ENCODE measurements at places on chromosomes 4 and X.

DNA sequence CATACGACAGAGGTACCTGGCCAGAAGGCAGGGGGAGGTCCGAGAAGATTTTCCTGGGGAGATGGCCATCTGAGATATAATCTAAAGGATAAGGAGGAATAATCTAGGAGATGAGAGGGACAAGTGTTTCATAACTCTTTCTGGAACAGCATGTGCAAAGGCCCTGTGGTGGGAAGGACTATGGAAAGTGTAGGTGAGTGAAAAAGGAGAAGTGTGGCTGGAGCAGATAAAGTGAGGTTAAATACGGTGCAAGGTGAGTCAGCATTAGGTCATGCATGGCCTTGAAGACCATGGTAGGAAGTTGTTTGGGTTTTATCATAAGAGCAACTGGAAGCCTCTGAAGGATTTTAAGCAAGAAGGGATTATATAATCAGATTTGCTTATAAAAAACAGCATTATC is 34.6 kb upstream of the MTM1 start:
- no peak for DNase-seq

DNA sequence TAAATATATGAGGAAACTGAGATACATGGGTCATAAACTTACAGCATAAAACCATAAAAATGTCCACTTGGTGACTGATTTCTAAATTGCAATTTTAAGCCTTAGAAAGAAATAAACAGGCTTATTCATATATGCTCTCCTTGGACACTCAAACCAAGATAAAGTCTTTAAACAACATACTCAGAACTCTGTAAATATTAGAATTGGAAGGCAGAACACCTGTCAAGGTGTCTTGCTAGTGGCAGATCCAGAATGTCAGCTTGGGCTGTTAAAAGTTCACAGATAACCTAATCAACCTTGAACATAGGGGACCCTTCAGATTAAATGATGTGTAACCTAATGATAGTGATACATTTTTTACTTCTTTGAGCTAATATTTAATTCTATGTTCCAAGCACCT is 208.1 kb upstream of the ARSJ start:
- no peak for DNase-seq

- no peak for DNase-seq
These were observed 78.8 kb downstream of the HADH start for GRCh38 chr4:108068442-108068841.

GRCh38 chr4:141159027-141159426 is 25.8 kb upstream of the RNF150 start:
- no peak for DNase-seq

DNA sequence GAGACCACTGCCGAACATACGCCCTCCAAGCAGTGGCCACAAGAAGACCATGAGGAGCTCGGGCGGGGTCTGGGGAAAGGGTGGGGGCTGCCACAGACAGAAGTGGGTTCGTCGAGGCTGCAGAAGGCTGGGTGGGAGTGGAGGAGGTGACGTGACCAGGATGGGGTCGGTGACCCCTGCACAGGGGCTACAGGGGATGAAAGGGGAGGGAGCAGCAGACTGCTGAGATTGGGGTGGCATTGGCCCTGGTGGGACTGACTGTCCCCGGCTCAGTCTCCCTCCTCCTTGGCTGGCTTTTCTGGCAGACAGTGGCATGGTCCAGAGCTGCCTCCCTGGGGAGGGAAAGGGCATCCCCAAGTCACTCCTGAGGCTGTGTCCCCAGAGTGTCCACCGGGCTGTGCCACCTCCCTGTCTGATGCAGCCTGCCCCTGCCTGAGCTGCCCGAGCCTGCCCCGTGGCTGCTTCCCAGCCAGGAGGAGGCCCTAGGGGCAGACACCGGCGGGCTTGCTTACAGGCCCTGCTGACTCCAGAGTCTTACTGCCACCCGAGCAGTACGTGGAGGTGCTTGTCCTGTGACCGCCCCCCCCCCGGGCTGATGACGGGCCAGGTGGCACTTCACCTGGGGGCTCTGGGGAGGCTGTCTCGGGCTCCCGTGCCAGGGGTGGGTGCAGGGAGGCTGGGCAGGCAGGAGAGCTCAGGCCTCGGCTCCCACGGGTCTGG is 7.2 kb downstream of the SH3BP2 start:
- no peak for DNase-seq

GRCh38 chrX:55907968-55908607 is 190.5 kb downstream of the RRAGB start:
- DNase-seq: no peak

DNA sequence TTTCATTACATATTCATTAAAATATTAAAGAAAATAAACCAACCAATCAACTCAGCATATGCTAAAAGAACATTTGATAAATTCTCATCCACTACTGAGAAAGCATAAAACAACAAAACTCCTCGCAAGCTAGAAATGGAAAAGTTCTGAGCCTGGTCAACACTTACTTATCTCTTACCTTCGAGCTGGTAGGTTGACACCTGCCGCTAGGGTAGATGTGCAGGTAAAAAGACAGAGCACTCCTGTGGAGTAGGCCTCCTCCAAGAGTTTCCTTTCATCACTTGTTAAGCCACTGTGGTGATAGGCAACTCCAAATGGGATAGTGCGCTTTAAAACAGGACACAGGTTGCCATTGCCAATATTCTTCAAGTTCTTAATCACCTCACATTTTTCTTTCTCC is 18.9 kb downstream of the HELQ start:
- no peak for DNase-seq

GRCh38 chr4:168832763-168833575 is 177.1 kb downstream of the CBR4 start:
- no peak for DNase-seq

DNA sequence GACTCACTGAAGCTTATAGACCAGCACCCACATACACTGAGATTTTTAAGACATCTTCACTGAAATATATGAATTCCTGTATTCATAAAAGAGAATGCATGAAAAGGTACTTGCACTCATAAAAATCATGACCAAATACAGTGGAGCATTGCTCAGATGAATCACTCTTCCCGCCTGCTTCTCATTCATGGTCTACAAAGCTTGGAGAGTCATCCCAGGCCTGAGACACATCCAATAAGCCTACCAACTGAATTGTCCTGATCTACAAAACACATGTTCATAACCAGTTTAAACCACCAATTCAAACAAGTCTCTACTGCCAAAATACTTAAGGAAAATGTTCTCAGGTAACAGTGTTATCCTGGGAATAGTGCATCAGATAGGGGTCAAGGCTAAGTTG is 38.1 kb downstream of the PROM1 start:
- no peak for DNase-seq

DNA sequence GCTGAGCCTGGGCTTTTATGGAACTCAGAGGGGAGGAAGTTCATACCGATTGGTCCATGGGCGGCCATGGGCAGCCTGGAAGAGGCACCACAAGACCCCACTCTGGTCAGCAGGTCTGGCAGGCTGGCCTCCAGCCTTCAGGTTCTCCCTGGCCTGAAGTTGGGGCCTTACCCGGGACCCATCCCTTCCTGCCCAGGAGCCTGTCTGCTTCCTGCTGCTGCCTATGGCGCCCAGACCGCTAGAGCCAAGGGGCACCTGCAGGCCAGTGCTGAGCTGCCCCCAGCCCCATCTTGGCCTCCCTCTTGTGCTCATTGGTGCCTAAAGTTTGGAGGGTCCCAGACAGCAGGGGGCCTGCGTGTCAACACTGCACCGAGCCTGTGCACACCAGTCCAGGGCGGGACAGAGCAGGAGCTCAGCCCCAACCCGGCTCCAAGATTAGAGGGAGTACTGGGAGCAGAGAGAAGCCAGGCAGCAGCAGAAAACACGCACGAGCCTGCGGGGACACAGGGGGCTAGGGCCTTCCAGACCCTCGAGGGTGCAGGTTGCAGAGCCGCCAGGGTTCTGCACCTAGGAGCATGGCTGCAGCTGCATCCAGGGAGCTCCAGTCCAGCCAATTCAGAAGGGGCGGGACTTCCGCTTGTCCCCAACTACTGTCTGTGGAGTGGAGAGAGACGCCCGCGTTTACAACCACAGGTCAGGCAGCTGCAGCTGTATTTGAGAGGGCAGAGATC is 30.7 kb upstream of the ZNF280C start:
- peak; percentile 55 for DNase-seq

- no peak for DNase-seq
These were observed 88.3 kb downstream of the GK start for GRCh38 chrX:30741545-30741944.

GRCh38 chrX:134418317-134419113 is 41.5 kb upstream of the HPRT1 start:
- no peak for DNase-seq

- DNase-seq: no peak
These were observed 268.7 kb downstream of the SLC39A8 start for GRCh38 chr4:102076622-102077021.

DNA sequence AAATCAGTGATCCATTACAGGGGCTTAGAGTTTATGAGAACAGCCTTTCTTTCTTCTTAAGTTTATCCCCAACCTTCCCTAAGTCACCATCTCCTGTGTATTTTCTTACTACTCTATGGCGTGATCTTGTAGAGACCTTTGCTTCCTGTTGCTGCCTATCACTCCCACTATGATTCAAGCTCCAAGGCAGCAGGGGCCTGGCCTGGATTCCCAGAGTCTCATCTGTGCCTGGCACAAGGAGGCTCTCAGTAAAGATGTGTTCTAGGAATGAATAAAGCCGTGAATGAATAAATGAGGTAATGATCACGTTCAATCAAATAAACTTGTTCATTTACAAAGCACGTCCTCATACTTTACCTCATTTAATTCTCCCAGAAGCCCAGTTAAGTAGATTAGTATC is 45.4 kb downstream of the CC2D2A start:
- DNase-seq: no peak

DNA sequence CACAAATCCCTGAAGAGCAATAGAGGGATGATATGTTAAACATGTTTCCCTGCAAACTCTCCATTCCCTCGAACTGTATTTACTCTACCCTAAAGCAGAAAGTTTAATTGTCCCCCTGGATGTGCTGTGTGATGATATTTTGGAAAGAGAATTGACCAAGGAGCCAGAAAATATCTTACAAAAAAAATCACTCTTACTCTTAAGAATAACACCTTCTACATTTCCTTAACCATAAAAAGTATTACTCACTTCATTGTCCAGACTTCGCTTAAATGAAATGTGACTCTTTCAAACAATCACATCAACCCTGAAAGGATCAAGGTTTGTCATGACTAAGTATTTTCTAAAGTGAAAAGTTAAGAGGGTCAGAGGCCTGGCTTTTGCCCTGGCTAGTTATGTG is 49.0 kb upstream of the EGFL6 start:
- no peak for DNase-seq

DNA sequence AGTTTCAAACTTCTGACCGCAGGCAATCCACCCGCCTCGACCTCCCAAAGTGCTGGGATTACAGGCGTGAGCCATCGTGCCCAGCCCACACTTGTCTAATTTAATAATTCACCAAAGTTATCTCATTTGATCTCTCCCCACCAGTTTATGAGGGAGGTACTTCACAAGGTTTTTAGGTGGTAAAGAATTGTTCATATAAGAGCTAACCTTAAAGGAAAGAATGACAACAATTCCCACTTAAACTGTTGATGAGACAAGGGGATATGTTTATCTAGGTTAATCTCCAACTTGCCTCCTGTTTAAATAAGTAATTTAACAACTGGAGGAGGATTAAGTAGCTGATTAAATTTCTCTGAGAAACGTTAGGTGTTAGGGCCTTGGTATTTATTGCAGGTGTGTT is 117.6 kb upstream of the CBLL2 start:
- DNase-seq: no peak

- no peak for DNase-seq
These were observed 9.8 kb upstream of the HERC3 start for GRCh38 chr4:88582493-88582892.

DNA sequence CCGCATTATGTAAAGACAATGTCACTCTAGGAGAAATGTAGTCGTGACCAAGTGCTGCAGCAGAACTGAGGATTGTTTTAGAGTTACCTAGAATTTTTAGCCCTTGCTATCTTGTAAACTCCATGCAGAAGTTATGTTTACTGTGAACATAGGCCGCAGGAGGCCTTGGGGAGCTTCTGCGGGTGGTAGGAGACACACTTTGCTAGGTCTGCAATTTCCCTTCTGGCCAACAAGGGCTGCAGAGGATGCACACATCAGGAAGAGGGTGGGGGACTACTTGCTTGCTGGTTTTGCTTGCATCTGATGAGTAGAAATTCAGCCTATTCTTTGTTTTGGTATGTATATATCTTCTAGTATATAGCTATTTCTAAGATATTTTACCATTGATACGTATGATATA is 23.1 kb downstream of the BANK1 start:
- no peak for DNase-seq

DNA sequence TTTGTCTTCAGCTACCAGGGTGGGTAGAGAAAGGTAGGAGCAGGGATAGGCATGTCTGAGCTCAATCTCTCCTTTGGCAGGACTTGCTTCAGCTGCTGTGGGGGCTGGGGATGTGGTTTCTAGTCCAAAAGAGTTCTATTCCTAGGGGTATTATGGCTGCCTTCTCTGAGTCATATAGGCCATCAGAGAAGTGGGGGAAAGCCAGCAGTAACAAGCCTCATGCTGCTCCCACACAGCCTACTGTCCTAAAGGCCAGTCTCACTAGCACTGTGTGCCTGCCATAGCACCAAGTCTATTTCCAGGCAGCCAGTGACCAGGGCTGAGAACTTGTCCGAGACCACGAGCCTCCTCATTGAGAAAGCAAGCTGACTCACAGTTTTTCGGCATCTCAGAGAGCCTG is 270.6 kb downstream of the DCAF12L2 start:
- DNase-seq: no peak

GRCh38 chr4:26583865-26584652 is at the start of gene TBC1D19:
Gene TBC1D19, plus strand, starts transcription at chr4:26584084. Its CDS starts 110 bp downstream, at chr4:26584194.
- peak; percentile 93 for DNase-seq

GRCh38 chr4:123104310-123105025 is 182.1 kb upstream of the NUDT6 start:
- no peak for DNase-seq

DNA sequence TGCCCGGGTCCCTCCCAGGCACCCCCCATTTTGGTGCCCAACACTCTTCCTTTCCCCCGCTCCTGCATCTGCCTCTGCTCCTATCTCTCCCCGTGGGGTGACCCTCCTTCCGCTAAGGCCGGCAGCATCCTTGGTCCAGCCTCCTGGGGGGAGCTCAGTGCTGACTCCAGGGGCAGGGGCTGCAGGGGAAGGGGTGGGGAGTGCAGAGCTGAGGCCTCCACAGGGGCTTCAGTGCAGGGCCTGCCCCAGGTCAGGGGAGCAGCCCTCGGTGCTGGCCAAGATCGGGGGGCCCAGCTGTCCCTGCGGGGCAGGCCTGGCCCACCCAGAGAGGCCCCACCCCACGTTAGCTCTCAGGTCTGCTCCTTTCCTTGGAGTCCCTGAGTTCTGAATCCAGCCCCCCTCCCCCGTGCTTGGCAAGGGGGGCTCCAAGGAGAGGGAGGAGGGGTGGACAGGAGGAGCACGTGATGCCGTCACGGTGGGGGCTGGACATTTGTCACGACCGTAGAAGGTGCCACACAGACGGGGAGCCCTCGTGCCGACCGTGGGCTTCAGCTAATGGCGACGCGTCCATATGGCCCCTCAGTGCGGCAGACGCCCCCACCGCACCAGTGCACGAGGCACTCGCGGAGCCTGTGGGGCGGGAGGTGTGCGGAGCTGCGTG is 63.5 kb upstream of the ADRA2C start:
- DNase-seq: no peak

DNA sequence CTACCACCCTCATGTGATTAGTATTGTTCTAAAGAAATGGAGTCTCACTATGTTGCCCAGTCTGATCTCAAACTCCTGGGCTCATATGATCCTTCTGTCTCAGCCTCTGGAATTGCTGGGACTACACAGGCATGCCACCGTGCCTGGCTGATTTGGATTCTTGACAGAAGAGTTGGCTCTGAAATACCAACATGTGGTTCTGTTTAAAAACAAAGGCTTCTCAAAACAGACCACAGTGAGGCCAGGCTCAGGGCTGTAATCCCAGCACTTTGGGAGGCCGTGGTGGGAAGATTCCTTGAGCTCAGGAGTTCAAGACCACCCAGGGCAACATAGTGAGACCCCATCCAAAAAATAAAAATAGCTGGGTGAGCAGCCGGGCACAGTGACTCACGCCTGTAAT is 126.7 kb downstream of the DHRSX start:
- no peak for DNase-seq
